ENCODE measurements at places on chromosomes 2 and 18.
A peak's percentile ranks its signal among the peaks of the same experiment; 100 is the strongest.

DNA sequence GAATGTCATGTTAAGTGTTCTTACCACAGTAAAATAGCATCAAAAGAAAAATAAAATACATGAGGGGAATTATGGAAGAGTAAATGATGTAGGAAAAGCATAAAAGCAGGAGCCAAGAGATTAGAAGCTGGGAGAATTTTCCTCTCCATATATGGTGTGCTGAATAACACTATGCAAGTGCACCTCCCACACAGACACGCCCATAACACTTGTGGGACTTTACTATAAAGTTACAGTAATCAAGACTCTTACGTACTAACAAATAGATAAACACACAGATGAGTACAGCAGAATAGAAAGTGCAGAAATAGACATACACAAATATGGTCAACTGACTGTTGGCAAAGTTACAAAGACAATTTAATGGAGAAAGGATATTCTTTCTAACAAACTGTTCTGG is 16.0 kb upstream of the SPHKAP start:
- no peak for DNase-seq

DNA sequence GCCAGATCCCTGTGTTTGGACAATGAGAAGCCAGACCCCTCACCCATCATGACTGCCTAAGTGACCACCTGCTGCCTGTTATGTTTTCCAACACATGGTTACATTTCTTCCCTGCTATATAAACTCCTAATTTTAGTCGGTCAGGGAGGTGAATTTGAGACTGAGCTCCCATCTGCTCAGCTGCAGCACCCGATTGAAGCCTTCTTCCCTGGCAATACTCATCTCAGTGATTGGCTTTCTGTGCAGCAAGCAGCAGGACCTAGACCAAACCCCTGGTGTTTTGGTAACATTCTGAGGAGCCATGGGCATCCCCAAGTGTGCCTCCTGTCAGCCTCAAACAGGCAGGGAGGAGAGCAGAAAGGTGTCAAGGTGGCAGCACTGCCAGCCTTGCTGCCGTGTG is 141.2 kb downstream of the CD8B2 start:
- no peak for DNase-seq

- no peak for DNase-seq
These were observed 50.1 kb upstream of the ITM2C start for GRCh38 chr2:230814616-230815015.

DNA sequence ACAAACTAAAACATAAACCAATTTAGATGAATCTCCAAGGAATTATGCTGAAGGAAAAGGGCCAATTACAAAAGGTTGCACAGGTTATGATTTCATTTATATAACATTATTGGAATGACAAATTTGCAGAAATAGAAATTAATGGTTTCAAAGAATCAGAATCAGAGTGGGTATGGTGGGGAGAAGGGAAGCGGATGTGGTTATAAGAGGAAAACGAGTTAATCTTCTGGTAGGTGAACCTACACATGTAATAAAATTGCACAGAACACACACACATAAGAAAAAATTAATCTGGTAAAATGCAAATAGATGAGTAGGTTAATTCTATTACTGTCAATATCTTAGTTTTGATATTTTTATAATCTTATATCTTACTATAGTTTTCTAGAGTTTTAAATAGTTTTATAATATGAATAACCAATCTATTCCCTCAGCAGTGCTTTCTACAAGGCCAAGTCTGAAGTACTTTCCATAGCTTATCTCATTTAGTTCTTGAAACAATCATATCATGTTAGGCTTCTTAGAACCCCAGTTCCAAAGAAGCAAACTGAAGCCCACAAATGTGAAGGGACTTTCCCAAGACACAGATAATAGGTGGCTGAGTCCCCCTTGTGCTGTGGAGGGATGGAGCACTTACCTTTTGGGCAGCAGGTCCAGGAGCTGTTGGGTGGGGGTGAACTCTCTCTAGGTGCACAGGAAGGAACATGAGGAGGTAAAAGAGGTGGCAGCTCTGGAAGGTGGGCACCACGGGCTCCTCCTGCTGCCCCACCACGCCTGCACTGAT is 31.5 kb downstream of the ZNF519 start:
- no peak for DNase-seq

DNA sequence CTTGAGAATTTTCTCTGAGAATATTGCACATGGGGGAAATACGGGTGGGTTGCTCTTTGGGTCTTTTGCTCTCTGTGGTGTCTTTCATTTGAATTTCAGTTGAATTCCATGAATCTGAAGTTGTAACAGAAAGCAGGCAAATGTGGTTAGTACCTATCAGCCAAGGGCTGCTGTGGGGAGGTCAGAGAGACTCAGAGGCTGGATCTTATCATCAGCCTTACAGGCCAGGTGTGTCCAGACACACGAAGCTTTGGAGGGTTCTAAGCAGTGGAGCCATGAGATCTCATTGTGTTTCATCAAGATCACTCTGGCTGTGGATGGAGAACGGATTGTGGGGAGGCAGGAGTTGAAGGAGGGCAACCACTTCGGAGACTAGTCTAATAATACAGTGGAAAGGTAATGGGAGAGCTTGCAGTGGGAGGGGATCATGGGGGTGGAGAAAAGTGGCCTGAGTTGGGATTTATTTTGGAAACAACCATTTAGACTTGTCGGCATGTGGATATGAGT is 68.1 kb downstream of the GNAL start:
- no peak for DNase-seq

DNA sequence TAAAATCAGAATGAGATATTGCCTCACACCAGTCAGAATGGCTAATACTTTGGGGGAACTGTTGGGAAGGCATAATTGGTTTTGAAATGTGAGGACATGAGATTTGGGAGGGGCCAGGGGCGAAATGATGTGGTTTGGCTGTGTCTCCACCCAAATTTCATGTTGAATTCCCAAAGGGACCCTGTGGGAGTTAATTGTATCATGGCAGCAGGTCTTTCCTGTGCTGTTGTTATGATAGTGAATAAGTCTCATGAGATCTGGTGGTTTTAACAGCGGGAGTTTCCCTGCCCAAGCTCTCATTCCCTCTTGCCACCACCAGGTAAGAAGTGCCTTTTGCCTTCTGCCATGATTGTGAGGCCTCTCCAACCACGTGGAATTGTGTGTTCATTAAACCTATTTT is 59.6 kb downstream of the CSRNP3 start:
- no peak for DNase-seq

GRCh38 chr2:59025157-59025757 is 784.1 kb upstream of the FANCL start:
- DNase-seq = peak; percentile 52

DNA sequence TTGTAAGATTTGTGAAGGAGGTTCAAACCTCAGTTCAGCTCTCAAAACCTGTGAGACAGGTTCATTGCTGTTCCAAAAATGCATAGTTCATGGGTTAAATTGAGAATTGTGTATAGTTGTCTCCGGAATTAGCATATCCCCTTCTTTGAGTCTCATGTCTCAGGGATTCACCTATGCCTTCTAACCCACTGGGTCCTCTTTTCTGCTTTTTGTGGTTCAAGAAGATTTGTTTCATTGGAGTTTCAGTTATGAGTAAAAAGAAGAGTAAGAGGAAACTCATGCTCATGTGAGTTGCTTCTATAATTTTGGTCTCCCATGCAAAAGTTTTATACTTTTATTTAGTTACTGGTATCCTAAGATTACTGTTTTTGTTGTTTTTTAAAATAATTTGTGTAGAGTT is 1219.8 kb upstream of the ZEB2 start:
- no peak for DNase-seq

GRCh38 chr2:159817283-159817682 is 19.3 kb upstream of the CD302 start:
- DNase-seq = no peak

DNA sequence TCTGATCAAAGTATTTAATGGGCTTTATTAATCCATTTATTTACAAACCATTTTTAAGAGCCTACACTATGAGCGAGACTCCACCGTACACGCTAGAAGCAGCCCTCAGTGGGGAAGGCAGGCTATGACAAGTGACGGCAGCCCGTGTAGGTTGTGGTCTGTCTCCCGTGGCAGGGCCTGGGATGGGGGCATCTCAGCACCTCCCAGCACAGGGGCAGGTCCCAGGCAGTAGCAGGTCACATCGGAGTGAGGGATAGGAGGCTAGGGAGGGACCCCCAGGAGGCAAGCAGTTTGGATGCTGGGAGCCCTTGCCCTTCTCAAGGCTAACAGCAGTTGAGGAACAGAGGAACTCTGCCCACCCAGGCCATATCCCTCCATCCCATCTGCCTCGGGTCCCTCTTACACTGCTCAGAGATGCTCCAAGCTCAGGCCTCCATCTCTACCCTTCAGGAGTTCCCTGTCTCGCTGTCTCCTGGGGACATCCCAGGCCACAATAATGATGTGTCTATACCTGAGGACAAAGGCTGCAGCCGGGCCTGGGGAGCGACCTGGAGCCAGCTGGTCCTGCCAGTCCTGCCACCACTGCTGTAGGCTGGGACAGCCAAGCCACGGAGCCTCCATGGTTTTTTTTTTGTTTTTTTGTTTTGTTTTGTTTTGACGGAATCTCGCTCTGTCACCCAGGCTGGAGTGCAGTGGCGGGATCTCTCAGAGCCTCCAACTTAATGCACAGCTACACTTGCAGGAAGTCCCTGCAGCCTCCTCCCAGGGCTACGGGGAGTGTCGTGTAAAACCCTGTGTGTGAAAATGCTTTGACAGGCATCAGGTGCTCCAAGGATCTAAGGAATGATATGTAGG is 92.0 kb downstream of the NDUFA10 start:
- DNase-seq = no peak

- DNase-seq = no peak
These were observed 25.9 kb downstream of the FHOD3 start for GRCh38 chr18:36323421-36323820.

DNA sequence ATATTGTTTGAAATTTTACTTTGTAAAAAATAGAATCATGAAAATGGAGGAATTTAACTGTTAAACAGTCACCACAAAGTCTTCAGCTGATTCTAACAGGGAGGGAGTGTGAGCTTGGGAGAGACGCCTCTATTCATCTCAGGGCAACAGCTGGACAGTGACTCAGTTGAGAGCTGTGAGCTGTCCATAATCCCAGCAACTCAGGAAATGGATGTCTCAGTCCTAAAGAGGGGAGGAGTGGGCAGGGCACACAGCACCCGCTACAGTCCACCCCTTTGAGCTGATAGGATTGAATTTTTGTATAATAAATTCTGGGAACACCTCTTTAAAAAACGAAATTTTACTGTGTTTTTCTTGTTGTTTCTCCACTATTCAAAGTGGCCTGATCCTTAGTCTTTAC is 255.1 kb upstream of the THUMPD2 start:
- DNase-seq = no peak

DNA sequence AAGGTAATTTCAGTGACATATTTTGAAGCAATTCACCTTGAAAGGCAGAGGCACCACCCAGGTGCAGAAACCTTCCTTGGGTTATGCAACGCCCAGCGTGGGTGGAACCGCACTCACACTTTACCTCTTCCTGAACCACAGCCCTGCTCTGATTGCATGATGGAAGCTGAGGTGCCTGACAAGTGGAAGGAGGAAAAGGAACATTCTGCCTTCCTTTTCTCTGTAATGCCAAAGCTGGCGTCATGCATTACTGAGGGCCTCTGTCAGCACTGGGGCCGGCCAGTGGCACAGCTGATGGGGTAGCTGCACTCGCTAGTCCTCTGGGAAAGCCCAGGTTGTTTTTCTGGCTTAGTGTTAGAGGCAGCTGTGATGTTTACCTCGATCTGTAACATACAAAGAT is 266.5 kb downstream of the NEDD4L start:
- DNase-seq = peak; percentile 83

DNA sequence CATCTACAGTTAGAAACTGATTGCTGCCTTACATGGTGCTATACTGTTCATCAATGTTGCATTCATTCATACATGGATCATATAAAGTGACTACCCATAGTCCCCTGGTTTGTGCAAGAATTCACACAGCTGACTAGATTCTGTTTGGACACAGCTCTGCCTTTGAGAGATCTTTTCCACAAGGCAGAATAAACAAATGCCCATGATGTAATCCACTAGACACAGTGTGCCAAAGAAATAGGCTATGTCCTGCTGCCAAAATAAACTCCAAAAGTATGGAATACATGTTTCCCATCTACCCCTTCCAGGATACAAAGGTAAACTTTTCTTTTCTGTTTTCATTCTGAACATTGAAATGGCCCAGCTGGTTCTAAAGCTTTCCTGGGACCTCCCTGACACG is 269.4 kb upstream of the CHAC2 start:
- DNase-seq = no peak

- DNase-seq = no peak
These were observed 4.8 kb upstream of the ACVR1 start for GRCh38 chr2:157880927-157881326.

- DNase-seq = no peak
These were observed 63.1 kb downstream of the AAK1 start for GRCh38 chr2:69580486-69580885.

DNA sequence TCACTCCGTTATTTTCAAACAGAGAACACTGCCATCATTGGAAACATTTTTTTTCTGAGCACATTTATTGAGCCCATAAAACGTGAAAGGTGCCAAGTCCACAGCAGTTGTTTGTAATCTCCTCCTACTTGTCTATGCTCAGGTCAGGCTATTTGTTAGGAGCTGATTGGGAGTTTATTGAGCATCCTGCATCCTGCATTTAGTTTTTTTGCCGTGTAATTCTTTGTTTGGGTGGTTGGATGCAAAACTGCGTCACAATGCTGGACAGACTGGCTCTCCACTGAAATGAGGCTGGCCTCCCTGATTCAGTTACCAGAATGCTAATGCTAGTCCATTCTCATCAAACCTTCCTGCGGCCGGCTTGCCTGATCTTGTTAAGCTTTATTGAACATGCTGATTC is 71.4 kb downstream of the RAPGEF4 start:
- no peak for DNase-seq

DNA sequence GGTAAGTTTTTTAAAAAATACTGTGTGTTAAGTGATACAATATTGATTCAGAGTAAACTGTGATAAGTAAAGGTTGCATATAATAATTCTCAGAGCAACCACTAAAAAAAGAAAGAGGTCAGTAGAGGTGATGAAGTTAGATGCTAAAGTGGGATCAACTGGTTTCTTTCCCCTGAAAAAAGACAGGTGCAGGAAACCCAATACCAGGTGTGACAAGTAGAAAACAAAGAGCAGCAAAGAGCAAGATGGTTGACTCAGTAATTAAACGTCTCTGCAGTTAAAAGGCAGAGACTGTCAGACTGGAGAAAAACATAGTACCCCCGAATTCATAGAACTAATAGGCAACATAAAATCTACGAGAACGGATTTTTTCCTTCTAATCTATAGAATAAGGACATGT is 128.3 kb downstream of the ATP9B start:
- DNase-seq = no peak

GRCh38 chr18:51340332-51340731 is 142.9 kb upstream of the MEX3C start:
- no peak for DNase-seq

- no peak for DNase-seq
These were observed 221.8 kb upstream of the CTAGE1 start for GRCh38 chr18:22639561-22639960.

GRCh38 chr2:169980001-169980400 is 152.7 kb downstream of the UBR3 start:
- no peak for DNase-seq

DNA sequence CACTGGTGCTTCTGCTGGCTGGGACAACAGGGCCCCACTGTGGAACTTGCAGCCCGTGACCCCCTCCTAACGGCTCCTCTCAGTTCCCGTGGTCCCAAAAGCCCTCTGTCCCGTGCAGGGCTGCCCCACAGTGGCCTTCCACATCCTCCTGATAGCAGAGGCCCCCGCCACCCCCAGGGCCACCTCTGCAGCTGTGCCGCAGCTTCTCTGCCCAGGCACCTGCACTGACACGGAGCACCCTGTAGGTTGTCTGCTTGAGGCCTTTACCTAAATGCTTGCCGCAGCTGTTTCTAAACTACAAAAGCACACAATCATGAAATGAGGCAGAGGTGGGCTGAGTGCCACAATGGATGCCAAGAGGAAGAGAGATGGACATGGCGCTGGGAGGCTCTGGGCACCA is 13.5 kb upstream of the GRHL1 start:
- DNase-seq = no peak
